Metanephros (tissue), 2 donors: ENCODE measurements at places on chromosomes 11 and 22. TPM values are rescaled to one million over a fixed set of nuclear protein-coding genes. Genes with fewer than 3 reads are reported as not detected.

Gene PKNOX2
- total RNA-seq: 9.3 TPM

Gene OR52B2
- not detected for total RNA-seq

Gene PPP6R3
- 206 TPM for total RNA-seq

Gene CLDN5
- 91.8 TPM for total RNA-seq

Gene MPPED2
- 28.1 TPM for total RNA-seq

Gene OR5I1
- not detected for total RNA-seq

Gene C22orf31
- 0.64 TPM for total RNA-seq

Gene PATE1
- total RNA-seq: not detected
